ENCODE measurements at places on chromosomes 16 and 17. TPM values are rescaled to one million over a fixed set of nuclear protein-coding genes. Genes with fewer than 3 reads are reported as not detected.

ATP1B2 gene
- polyA plus RNA-seq: 6.4 TPM

CLDN7 gene
- 34.4 TPM for polyA plus RNA-seq

DNA sequence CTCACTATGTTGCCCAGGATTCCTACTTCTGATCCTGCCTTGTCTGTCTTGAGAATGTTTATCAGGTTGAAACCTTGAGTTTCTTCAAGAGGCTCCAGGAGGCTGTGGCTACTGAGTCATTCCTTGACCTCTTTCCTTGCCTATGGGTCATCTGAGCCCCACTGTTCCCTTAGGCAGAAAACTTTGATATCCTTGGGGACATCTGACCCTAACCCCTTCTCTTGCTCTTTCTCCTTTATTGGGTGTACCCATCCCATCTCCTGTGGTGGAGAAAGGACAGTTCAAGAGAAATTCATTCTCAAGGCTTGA, 12.5 kb downstream of the ARL4D start:
- DNase-seq: no peak

DNA sequence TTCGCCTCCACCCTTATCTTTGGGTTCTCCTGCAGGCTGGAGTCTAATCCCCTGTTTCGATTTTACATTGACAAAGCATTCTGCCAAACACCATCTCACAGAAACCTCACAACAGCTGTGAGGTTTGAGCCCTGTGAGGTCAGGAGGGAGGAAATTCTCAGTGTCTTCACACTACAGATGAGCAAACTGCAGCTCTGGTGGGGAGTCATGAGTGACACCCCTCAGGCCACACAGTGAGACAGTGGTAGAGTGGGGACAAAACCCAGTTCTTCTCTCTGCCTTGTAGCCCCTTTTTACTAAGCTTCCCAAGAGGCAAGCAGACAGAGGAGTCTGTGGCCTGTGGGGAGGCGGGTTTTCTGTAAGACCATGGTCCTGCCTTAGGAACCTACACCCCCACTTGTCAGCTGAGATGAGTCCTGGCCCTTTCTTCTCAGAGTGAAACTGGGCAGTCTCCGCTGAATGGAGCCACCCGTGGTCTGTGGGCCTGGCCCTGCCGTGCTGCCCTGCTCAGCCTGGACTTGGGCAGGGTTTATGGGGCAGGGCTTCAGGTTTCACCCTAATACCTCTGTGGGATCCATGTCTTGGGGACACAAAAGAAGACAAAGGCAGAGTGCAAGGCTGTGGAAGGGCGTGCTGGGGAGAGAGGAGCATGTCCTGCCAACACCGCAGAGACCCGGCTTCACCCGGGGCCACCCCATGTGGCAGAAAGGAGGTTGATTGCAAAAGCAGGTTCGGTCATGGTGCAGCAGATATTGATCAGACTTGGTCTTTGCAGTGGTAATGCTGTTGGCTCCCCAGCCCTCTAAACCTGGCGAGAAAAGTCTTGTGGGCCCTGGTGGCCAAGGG, 59.0 kb downstream of the ABR start:
- DNase-seq: no peak

DNA sequence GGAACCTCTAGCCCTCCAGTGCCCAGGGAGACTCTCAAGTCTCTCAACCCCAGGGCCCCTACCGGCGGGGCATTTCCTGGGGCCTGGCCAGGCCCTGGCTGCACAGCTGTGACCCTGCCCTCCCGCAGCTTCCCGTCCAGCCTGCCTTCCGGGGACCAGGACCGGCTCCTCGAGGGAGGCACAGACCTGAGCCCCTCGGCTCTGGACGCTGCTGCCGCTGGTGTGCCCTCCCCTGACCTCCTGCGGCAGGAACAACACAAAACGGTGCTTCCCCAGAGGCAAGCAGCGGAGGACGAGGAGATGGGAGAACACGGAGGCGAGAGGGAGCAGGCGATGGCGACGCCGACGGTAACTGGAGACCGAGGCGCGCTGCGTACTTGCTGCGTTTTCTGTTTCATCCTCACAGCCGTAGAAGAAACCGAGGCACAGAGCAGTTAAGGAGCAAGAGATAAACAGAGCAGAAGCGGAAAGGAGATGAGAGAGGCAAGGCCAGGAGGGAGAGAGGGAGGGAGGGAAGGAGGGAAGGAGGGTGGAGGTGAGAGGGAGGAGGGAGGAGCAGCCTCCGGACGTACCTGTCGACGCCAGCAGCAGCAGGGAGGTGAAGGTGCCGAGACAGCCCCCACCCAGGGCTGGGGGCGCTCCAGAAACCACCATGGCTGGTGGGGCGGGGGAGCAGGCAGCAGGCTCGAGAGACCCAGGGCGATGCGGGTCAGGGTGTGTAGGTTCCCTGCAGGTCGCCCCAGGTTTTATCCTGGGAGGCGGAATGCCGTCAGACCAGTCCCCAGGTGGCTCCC, at the start of gene PRSS22:
Gene PRSS22 (minus strand): TSS at position 720 of the 794 bp plus-strand sequence. CDS start 66 bp downstream, at position 654.
- peak; percentile 43 for DNase-seq
